Left lung (tissue), 14 donors: ENCODE measurements at places on chromosomes 11 and 22.

DNA sequence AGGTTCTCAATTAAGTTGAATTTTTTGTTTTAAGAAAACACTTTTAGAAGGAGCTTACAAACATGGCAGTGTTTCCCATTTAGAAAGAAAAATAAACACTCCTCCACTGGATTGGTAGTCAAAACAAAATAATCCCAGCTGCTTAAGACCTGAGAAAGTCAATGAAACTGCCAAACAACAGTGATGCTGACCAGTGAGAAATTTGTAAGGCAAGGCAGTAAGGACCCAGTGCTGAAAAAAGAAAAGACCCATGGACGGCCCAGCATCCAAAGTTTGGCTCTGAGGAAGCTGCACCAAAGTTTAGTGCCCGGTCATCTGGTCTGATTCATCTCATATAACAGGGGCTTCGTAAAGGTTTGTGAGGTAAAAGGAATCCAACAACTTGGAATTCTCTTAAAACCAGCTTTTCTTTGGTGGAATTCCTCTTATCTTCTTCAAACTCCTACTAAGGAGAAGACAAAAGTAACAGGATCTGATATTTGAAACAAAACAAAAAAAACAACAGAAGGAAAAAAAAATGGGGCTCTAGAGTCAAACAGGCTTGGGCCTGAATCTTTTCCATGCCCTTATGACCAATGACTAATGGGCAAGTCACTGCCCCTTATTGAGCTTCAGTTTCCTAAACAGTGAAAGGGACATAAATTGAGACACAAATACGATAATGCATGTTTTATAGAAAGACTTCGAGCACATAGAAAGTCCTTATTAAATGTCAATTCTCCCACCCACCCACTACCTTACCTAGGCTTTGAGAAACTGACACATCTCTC is 383.0 kb upstream of the NARS2 start:
- H3K4me3 ChIP-seq, result no peak overlapping the region
- H3K4me1 ChIP-seq, result no peaks in the 10 kb centered on the region
- no peaks in the 10 kb centered on the region for H3K36me3 ChIP-seq
- no peak overlapping the region for H3K27ac ChIP-seq

DNA sequence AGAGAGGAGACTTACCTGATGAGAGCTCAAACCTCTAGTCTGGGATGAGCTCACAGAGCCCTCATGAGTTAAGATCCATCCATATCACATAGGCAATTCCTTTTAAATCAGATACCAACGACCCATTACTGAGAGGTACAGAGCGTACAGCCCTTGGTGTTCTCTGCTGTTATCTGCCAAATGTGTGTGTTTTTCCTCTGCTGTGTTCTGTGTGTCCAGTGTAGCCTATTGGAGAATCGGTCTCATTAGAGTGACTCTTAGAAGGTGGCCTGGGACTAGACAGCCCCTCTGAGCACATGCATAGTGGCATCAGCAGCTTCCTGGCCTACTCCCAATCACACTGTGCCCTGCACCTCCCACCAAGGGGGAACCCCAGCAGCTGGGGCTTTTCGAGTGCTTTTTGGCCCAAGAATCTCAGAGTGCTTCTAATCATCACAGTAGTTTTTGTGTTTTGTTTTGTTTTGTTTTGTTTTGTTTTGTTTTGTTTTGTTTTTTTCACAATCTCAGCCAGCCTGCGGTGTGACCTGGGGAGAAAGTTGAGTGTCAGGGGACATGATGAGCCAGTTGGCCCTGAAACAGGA is 25.4 kb downstream of the TP53AIP1 start:
- H3K36me3 ChIP-seq, result no peaks in the 10 kb centered on the region
- H3K4me3 ChIP-seq, result no peak overlapping the region
- H3K27ac ChIP-seq, result no peak overlapping the region

- H3K27me3 ChIP-seq, result no peaks in the 10 kb centered on the region
- no peak for DNase-seq
- no peaks in the 10 kb centered on the region for H3K36me3 ChIP-seq
- no peak overlapping the region for H3K27ac ChIP-seq
Measured at GRCh38 chr11:132205006-132205405, 834.6 kb downstream of the NTM start.

- H3K36me3 ChIP-seq, result no peaks in the 10 kb centered on the region
- no peak overlapping the region for H3K27ac ChIP-seq
- peaks cover 10% of the 10 kb centered on the region for H3K4me1 ChIP-seq
- peaks cover 28% of the 10 kb centered on the region for H3K27me3 ChIP-seq
Measured at GRCh38 chr22:50601669-50602337, 1.2 kb downstream of the MAPK8IP2 start.

GRCh38 chr22:26516503-26516902 is 4.2 kb upstream of the TFIP11 start:
- DNase-seq, result no peak
- H3K4me1 ChIP-seq, result peaks cover 9% of the 10 kb centered on the region
- no peak overlapping the region for H3K4me3 ChIP-seq
- H3K36me3 ChIP-seq, result no peaks in the 10 kb centered on the region
- no peak overlapping the region for H3K27ac ChIP-seq

DNA sequence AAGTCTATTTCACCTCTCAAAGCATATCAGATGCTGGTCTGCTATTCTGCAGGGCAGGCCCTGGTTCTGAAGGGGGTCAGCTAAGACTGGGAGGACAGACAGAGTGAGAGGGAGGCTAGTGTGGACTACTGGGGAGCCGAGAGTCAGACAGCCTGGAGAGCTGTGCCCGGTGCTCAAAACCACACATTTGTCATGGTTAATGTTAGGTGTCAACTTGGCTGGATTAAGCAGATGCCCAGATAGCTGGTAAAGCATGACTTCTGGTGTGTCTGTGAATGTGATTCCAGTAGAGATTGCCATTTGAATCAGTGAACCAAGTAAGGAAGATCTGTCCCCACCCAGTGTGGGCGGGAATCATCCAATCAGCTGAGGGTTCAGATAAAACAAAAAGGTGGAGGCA is 102.6 kb downstream of the SNX19 start:
- H3K4me1 ChIP-seq, result no peaks in the 10 kb centered on the region
- no peak overlapping the region for H3K4me3 ChIP-seq
- H3K27ac ChIP-seq, result no peak overlapping the region

- H3K4me3 ChIP-seq, result no peak overlapping the region
- no peak for DNase-seq
- peaks cover 73% of the 10 kb centered on the region for H3K4me1 ChIP-seq
- H3K36me3 ChIP-seq, result no peaks in the 10 kb centered on the region
Measured at GRCh38 chr22:23147617-23148387, 2.5 kb downstream of the RAB36 start.

DNA sequence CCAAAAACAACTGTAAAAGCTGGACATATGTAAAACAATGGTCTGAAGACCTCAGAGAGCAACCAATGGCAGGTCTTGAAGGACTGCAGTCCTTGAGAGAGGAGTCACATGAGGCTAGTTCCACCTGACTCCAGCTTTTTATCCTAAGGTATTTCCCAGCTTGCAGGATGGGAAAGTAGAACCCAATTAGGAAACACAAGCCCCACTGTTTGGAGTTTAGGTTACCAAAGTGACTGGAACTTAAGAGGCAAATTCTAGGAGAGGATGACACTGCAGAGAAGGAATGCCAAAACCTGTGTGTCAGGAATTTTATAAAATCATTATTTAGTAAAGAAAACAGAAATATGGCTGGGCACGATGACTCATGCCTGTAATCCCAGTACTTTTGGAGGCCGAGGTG is 18.4 kb downstream of the OR2AT4 start:
- H3K4me1 ChIP-seq, result no peaks in the 10 kb centered on the region
- no peak overlapping the region for H3K4me3 ChIP-seq
- DNase-seq, result no peak
- no peaks in the 10 kb centered on the region for H3K27me3 ChIP-seq
- no peak overlapping the region for H3K27ac ChIP-seq
- H3K36me3 ChIP-seq, result no peaks in the 10 kb centered on the region

GRCh38 chr11:64566042-64566914 is 24.7 kb upstream of the SLC22A12 start:
- H3K27me3 ChIP-seq, result no peaks in the 10 kb centered on the region
- peak; percentile 83 for DNase-seq
- H3K4me3 ChIP-seq, result no peak overlapping the region
- no peaks in the 10 kb centered on the region for H3K36me3 ChIP-seq

GRCh38 chr22:19892925-19893324 is 38.3 kb upstream of the GNB1L start:
- no peaks in the 10 kb centered on the region for H3K27me3 ChIP-seq
- DNase-seq, result no peak
- no peak overlapping the region for H3K27ac ChIP-seq
- H3K4me3 ChIP-seq, result no peak overlapping the region
- H3K36me3 ChIP-seq, result peaks cover 57% of the 10 kb centered on the region
- peaks cover 20% of the 10 kb centered on the region for H3K4me1 ChIP-seq

DNA sequence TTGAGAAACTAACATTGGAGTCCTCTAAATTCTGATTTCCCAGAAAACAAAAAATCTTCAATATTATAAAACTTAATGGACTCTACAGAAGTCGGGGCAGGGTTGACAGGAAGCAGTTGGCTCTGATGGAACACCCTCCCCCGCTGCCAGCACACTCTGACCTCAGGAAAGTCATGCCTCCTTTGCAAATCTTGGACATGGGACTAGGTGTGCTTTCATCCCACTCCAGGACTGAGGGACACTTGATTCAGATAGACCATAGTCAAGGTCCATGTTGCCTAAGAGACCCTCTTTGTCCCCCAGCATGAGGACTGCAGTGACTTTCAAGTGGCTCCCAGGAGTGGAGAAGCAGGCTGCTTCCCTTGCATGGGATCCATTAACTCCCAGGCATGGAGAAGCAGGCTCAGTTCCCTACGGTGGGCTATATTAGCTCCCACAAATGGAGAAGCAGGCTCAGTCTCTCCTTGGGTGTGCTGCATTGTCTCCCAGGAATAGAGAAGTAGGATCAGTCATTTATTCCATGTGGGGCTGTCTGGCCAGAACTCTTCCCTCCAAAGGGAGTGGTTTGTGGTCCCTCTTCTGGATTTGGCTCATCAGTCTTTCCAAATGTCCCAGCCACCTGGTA is 38.3 kb downstream of the C22orf31 start:
- H3K4me3 ChIP-seq, result no peak overlapping the region
- no peaks in the 10 kb centered on the region for H3K27me3 ChIP-seq
- H3K27ac ChIP-seq, result no peak overlapping the region
- H3K4me1 ChIP-seq, result peaks cover 11% of the 10 kb centered on the region

- H3K4me1 ChIP-seq, result peaks cover 41% of the 10 kb centered on the region
- H3K36me3 ChIP-seq, result no peaks in the 10 kb centered on the region
- DNase-seq, result no peak
- H3K27ac ChIP-seq, result no peak overlapping the region
- no peak overlapping the region for H3K4me3 ChIP-seq
Measured at GRCh38 chr11:36363361-36364268, 67.5 kb downstream of the PRR5L start.

DNA sequence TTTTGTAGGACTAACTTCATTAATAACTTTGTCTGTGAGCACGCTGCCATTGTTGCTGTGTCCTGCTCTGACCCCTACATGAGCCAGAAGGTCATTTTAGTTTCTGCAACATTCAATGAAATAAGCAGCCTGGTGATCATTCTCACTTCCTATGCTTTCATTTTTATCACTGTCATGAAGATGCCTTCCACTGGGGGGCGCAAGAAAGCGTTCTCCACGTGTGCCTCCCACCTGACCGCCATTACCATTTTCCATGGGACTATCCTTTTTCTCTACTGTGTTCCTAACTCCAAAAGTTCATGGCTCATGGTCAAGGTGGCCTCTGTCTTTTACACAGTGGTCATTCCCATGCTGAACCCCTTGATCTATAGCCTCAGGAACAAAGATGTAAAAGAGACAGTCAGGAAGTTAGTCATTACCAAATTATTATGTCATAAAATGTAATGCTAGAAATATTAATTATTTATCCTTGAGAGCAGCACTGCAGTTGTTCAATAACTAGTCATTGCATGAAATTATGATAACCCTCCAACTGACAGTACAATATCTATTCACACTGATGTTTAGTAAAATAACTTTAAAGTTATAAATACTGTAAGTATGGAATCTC is 46.4 kb upstream of the OR5D13 start:
- no peak overlapping the region for H3K4me3 ChIP-seq
- no peak overlapping the region for H3K27ac ChIP-seq
- no peak for DNase-seq
- no peaks in the 10 kb centered on the region for H3K27me3 ChIP-seq
- no peaks in the 10 kb centered on the region for H3K36me3 ChIP-seq
- H3K4me1 ChIP-seq, result no peaks in the 10 kb centered on the region

- no peak overlapping the region for H3K27ac ChIP-seq
- H3K4me3 ChIP-seq, result no peak overlapping the region
- H3K4me1 ChIP-seq, result no peaks in the 10 kb centered on the region
- H3K36me3 ChIP-seq, result no peaks in the 10 kb centered on the region
Measured at GRCh38 chr22:33717694-33718396, 202.4 kb downstream of the LARGE1 start.

- H3K4me3 ChIP-seq, result no peak overlapping the region
- DNase-seq, result peak; percentile 39
- no peaks in the 10 kb centered on the region for H3K36me3 ChIP-seq
- H3K27ac ChIP-seq, result no peak overlapping the region
- no peaks in the 10 kb centered on the region for H3K27me3 ChIP-seq
Measured at GRCh38 chr11:86486261-86487030, 111.8 kb downstream of the CCDC81 start.

DNA sequence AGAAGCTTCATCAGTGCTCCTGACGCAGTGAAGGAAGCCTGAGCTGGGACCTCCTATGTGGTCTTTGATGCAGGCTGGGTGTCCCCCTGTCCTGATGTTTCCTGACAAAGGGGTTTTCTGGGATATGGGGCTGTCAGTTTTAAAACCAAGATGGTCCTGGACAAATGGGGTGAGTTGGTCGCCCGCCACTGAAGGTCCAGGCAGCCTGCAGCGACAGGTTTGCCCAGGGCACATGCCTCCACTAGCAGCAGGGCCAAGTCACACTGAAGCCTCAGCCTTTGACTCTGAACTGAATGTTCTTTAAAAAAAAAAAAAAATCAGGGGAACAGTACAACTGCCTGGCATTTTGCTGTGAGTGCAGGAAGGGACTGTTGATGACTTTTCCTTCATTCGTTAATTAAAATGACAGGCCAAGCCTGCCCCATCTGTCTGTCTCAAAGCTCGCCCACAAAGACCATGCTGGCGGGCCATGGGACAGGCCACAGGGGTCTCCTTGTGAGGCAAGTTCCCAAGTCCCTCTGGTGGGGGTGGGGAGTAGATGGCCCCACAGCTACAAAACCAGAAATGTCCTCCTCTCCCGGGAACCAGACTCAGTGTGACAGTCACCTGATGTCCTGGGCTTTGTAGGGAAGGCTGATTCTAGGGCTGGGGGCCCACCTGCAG is 274.8 kb downstream of the CTTN start:
- H3K27me3 ChIP-seq, result peaks cover 34% of the 10 kb centered on the region
- DNase-seq, result peak; percentile 47
- H3K27ac ChIP-seq, result no peak overlapping the region
- no peaks in the 10 kb centered on the region for H3K4me1 ChIP-seq
- H3K4me3 ChIP-seq, result no peak overlapping the region
- no peaks in the 10 kb centered on the region for H3K36me3 ChIP-seq
